CD8-positive, alpha-beta T cell (primary cell): ENCODE measurements at places on chromosomes 13 and 19.

GRCh38 chr13:28401303-28402056, 93.4 kb downstream of the FLT1 start:
- no peak for DNase-seq

DNA sequence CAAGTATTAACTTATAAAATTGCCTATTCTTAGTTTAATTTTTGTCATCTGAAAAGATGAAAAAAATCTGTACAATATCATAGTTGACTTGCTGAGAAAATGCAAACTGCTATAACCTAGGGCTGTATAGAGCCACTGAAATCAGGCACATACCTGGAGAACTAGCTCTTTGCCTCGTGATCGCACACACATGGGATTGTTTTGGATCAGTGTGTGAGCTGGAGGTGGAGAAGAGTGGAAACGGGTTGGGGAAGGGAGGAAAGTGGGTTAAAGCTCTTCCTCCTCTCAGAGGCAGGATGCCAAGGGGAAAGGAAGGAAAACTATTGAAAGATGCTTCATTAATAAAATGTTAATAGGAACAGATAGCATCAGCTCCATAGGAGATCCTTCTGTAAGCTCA, 2.7 kb downstream of the MTUS2 start:
- DNase-seq: no peak

DNA sequence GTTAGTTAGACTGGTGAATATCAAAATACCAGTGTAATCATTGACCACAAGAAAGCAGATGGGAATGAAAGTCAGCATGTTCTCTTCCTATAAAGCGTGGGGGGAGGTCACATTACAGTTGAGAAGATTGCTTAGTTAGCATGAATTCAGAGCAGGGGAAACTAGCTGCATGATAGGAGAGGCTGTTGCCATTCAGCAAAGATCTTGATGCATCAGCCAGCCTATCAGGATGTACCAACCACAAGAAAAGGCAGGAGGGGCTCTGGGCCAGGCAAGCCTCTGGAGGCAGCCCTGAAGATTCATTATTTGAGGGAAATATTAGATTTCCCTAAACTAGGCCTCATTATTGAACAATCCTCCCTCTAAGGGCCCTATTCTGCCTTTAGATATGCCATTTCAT, 5.0 kb upstream of the MTMR6 start:
- no peak for DNase-seq

DNA sequence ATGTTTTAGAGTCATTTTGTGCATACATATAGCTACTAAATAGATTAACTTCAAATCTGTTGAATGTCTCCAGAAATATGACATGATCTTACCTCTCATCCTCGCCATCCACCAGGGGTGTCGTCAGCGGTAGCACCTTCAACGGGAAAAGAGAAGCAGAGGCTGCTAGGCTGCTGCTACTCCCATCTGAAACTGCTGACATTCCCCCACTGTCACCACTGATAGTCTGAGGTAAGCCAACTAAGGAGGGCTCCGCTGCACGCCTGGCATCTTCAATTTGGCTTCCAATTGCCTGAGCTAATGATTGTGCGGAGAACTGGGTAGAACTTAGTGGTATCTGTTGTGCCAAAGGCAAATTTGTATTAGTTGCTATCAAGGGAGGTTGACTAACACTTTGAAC, 3.1 kb downstream of the TSC22D1 start:
- no peak for DNase-seq

- no peak for DNase-seq
Measured at GRCh38 chr13:106573284-106573846, 5.4 kb upstream of the ARGLU1 start.

GRCh38 chr19:17811681-17812080, 9.6 kb downstream of the INSL3 start:
- DNase-seq: no peak

- DNase-seq: no peak
Measured at GRCh38 chr19:1794424-1795172, 17.5 kb downstream of the ATP8B3 start.

DNA sequence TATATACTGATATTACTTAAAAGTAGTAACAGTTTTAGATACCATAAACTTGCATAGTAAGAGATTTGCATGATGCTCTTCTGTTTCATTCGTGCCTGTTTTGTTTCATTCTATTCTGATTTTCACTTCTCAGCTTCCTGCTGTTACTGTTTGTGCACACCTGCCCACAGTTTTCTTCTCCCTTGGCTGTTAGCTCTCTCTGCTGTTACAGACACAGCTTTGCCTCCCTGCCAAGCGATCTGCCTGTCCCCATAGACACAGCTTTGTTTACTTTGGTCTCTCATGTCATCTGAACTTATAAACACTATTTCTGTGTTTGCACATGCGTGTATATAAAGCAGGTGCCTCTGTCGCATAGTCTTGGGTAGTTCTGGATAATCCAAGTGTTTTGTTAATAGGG, 21.4 kb upstream of the UPF3A start:
- no peak for DNase-seq

DNA sequence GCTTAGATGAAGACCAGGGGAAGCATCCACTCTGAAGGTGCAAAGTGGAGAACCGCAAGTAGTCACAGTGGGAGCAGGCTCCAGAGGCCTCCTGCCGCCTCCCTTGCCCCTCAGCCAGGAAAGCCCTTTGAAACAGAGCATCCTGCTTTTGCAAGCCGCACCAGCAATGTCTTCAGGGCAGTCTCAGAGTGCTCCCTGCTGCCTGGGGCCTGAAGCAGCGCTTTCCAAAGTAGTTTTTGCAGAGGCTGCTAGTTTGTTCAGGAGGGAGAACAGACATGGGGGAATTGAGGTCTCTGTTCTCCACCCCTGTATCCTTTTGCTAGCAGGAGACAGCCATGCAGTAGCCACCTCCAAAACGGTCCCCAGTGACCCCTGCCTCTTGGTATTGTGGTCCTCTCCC, 15.8 kb upstream of the POP4 start:
- no peak for DNase-seq

DNA sequence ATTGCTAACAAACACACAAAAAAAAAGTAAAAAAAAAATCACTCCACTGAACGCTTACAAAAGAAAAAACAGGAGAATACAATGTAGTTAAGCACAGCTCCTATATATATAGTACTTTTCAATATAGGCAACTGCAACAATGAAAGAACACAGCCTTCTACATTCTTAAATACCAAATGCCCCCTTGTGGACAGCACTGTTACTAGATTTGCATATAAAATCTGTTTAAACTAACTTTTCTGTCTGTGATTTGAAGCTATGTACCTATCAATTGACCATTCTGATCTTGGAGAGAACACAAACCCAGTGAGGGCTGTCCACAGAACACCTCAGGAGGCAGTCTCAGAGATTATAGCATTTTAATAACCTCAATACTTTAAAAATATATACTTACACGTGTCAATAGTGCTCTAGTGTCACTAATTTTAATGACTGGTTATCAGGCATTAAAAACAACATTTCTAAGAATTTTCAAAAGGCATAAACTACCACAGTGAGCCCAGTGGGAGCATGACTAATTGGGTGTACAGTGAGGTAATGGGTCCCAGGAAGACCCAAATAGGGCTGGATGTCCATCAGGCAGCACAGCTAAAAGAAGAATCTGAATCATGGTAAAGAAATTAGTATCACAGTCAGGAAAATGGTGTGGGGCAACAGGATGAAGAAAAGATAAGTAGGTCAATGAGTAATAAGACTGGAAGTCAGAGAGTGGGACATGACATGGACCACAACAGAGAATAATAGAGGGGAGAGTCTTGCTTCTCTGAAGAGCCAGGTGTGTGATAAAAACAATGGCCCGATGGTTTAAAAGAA, 22.2 kb downstream of the CCDC169 start:
- DNase-seq: peak; percentile 8

GRCh38 chr19:56670961-56671612, 470 bp downstream of the ZNF835 start:
- DNase-seq: no peak

DNA sequence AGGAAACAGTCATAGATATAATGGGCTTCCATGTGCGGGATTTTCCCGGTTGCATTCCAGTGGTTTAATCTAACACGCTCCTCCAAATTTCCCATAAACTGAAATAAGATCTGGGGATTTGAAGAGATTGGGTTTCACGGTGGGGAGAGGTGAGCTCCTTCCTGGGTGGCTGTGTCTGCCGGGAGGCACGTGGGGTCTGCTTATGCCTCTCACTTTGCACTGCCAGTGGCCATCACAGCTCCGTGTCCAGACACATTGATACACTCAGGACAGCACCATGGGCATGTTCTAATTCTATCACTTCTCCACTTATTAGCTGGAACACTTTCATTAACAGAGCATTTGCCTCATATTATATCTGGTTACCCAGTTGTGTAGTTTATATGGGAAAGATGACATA, 73.4 kb downstream of the SOX1 start:
- DNase-seq: no peak

- DNase-seq: no peak
Measured at GRCh38 chr13:32201809-32202208, 113.4 kb downstream of the ZAR1L start.

DNA sequence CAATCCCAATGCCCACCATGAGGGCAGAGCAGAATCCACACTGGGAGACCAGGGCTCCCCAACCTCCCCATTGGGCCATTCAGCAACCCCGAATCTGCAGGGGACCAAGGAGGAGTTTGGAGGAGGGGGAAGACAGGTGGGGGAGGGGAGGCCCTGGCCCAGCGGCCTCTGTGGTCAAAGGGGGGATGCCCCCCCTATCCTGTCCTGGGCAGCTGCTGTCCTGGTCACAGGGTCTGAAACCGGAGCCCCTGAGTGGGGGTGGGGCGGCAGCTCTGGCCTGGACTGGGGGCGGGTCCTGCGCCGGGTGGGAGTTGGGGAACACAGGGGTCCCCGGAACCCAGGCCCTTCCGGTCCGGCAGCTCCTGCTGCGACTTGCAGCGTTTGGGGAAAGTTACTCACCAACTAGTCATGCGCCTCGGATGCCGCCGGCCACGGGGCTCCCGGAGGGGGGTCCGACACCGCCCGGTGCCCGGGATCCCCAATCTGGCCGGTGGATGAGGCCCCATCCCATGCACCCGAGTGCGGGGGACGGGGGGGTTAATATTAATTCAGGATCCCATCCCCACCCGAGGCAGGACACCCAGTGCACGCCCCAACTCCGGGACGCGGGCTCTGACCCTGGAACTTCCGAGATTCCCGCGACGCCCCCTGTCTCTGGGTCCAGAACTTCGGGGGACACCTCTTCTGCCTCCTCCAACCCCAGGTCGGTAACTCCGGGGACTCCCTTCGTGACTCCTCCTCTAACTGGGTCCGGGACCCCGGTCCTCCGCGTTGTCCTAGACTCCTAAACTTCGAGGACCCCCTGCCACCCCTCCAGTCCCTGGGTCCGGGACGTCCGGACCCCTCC, 872 bp downstream of the HOMER3 start:
- DNase-seq: no peak

DNA sequence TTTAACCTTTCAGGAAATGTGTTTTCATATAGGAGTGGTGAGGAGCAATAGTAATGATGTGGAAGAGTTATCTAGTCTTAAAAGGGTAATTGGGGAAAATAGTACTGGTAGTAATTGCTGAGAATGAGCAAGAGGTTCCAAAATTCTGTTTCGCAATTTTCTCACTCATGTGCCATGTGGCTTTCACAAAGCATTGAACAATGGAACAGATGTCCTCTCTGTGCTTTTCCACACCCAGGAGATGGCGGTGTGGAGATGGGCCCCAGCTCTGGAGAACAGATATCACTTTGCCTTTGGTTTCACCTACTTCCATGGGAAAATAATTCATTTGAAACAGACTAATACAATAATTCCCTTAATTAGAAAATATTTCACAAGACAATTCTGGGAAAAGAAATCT, 170.0 kb upstream of the SLC10A2 start:
- DNase-seq: no peak

GRCh38 chr13:23510979-23511735, 59.1 kb upstream of the TNFRSF19 start:
- no peak for DNase-seq

DNA sequence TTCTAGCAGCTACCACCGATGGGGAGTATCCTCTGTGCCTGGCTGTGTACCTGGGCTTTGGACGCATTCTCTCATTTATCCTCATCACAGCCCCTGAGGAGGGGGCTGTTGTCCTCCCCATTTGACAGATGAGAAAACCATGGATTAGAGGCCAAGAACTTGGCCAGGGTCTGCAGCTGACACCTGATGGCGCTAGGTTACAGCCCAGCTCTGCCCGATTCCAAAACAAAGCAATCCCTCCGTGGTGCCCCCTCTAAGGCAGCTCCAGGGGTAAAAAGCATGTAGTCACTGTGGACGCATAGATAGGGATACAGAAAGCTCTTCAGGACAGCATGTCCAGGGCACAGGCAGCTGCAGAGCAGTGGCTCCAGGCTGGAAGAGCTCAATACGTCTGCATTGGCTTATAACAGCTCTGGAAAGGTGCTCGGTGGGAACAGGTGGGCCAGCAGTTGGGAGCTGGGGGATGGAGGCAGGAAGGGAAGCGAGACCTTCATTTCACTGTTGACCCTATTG, 35.4 kb upstream of the UQCRFS1 start:
- DNase-seq: no peak

DNA sequence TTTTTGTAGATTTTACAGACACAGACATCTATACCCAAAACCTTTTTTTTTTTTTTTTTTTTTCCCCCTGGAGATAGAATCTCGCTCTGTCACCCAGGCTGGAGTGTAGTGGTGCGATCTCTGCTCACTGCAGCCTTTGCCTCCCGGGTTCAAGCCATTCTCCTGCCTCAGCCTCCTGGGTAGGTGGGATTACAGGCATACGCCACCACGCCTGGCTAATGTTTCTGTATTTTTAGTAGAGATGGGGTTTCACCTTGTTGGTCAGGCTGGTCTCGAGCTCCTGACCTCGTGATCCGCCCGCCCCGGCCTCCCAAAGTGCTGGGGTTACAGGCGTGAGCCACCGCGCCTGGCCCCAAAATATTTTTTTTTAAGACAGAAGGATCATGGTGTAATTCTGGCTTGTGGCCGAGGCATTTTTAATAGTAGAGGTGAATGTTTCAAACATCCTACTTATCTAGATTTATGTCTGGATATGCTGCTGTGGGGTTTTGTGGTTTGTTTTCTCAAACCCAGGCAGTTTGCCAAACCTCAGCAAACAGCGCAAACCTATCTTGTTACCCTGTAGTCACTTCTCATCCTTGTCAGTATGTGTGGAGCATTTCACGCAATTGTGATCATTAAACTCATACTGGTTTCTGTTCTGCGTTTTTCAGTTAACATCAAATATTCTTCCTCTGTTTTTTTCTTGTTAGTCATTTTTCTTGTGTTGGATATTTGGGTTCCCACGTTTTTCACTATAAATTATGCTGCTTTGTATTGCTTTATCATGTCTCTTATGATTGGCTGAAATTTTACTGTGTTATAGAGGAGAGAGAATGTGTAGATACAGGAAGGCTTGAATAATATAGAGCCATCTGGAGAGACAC, 36.2 kb upstream of the GARRE1 start:
- DNase-seq: peak; percentile 93

DNA sequence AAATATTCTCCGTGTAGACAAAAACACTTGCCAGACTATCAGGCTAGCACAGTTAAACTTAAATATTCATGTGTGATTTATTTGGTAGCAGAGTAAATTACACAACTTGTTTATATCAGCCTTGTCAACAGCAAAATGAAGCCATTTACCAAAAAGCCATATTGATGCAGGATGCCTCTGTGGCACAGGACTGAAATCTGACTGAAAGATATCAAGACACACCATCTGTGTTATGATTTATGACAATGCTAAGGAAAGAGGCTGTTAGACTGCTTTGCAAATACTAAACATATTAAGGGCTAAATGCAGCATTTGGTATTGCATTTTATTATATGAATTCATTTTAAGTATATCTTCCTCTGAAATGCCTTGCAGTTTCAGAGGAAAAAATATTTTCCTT, 44.8 kb upstream of the FNDC3A start:
- no peak for DNase-seq
